AG10803 (cell line): ENCODE measurements at places on chromosomes 5 and 9.

DNA sequence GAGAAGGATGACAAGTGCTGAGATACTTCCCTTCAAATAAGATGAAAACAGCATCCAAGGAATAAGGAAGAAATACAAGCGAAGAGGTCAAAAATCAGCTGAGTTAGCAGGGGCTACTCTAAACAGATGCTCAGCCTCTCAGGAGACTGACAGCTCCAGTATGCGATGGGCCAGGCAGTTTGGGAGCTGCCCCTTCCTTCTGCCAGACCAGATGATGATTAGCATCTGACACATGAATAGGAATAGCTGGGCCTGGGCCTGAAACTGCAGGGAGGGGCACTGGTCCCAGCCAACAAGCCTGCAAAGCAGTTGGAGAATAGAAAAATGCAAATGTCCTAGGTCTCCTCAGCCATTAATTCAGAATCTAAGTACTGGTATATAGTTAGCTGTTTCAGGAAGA lies 13.1 kb upstream of the MAP3K1 start:
- no peak for DNase-seq

DNA sequence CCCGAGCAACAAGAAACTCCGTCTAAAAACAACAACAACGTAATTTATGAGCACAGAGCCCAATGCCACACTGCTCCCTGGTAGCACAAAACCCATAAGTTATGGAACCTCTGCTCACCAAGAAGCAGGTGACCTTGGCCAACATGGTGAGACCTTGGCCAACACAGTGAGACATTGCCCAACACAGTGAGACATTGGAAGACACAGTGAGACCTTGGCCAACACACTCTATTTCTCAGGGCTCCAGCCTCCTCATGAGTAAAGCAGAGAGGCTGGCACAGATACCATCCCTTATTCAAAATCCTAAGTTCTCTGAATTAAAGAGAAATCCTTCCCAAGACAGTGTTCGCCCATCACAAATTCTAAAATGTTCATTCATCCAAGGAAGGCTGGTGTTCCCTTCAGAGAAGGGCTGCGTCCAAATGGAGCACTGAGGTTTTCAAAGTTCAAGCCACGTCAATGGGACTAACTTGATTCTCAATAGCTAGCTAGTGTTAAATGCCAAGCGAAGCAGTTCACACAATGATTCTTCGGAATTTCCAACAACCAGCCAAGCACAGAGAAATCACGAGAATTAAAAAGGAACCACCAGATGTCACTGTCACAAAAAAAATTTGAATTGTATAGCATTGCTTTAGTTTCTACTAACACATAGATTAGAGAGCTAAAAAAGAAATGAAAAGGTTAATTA lies 29.5 kb downstream of the TTC39B start:
- DNase-seq = peak; percentile 31

DNA sequence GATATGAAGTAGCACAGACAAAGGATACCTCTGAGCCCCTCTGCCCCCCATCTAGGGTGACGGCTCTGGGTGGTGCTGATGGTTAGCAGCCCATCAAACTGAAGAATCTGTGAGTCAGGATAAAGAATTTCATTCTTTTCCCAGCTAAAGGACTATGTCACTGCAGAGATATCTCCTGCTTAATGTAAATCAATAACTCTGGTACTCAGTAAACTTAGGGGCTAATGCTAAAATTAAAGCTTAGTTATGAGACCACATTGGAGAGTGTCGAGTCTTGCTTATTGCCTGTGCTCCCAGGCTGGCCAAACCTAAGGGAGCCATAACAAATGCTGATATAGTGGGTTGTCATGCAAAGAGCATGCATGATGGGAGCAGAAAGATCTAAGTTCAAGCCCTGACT lies 25.6 kb upstream of the ACTBL2 start:
- no peak for DNase-seq

DNA sequence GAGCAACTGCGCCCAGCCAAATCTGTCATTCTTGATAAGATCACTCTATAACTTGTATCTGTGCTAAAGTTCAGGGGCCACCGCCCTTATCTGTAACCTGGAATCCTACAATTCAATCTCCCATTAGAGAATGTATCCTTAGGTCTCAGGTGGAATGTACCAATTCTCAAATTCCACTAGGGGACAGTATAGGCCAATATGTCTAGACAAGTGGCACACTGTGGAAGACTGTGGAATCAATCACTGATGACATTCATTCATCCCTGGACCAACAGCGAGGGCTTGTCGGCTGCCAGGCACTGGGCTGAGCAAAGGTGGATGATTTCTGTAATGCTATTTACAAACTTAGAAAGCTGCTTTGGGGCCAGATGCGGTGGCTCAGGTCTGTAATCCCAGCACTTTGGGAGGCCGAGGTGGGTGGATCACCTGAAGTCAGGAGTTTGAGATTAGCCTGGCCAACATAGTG lies 28.7 kb upstream of the MEGF9 start:
- DNase-seq = peak; percentile 34

GRCh38 chr5:100760688-100761087 lies 142.4 kb downstream of the ST8SIA4 start:
- no peak for DNase-seq

GRCh38 chr5:87069974-87070608 lies 197.6 kb upstream of the RASA1 start:
- DNase-seq = peak; percentile 74

DNA sequence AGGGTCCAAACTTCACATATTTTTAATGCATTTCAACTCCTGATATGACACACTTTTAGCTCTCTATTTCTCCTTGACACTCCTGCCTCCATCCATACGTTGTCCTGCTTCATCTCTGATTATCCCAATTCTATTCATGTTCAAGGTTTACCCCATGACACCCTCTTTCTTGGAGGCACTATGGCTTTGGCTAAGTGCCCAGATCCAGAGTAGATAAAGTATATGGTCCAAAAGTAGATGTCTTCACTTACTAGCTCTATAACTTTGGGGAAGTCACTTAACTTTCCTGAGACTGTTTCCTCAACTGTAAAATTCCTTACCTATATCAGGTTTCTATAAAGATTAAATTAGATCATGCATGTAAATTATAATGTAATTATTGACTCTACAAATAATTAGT lies 36.1 kb downstream of the SLC22A5 start:
- no peak for DNase-seq

DNA sequence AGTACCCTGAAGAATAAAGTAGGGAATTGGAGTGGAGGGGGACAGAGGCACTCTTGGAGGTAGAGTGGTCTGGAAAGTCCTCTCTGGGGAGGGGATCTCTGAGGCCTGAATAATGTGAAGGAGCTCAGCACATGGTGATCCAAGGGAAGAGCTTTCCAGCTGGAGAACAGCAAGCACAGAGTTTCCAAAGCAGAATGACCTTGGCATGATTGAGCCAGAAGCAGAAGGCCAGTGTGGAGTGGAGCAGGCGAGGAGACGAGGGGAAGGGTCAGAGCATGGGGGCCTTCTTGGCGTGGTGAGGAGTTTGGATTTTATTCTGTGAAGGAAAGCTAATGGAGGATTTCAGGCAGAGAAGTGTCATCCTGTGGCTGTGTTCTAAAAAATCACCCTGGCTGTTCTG lies 8.3 kb downstream of the PCBD2 start:
- no peak for DNase-seq

DNA sequence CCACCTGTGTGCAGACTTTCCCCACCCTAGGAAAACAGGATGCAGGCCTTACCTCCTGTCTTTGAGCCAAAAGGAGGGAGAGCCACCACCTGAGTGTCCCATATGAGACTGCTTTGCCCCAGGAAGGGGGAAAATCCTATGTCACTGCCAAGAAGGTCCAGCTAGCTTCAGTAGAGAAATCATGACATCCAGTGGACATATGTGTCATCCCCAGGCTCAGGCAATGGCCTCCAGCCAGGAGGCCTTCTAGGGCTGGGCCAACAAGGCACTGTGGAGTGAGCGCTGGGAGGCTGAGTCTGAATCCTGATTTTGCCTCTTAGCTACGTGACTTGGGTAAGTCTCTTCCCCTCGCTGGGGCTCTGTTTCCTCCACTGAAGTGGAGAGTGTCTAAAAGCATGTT lies 60.2 kb downstream of the SMIM23 start:
- DNase-seq = peak; percentile 52

DNA sequence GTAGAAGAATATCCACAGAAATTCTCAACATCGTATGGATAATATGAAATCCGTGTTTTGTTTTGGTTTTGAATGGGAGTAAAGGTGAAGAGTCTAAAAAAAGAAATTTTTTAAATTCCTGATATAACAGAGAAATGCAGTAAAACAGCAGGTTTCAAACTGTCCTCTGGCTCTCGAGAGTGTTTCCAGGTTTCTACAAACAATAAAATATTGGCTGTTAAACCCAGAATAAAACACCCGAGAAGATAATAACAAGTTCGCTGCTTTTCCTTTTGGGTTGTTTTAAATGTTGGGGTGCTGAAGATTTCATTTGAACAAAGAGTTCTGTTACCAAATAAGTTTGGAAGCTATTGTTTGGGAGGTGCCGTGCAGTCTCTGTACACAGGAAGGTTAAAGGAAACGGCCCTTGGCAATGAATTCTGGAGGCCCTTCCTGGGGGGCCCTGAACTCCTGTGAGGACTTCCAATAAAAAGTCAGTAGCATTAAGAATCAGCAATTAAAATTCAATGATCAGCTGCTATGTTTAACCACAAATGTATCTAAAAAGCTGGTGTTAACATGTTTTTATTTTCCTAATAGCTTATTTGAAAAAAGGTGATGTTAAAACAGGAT lies 215.8 kb downstream of the TSSK1B start:
- DNase-seq = no peak

DNA sequence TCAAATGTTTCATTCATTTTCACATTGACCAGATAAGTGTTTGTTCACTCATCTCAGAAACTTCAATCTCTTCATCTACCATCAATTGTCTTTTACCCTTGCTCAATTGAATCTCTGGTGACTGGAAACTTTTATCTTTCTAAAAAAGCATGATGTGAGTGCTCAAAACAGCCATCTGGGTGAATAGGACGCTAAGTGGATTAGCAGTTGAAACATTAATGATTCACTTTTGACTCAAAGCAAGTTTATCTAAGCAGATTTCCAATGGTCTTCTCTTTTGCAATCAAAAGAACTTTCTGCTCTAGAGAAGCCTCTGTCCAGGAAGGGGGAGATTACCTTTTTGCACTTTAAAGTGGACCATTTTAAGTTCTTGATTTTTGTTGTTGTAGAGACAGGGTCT lies 22.2 kb downstream of the KLF4 start:
- DNase-seq = no peak

GRCh38 chr5:87307796-87308423 lies 40.2 kb downstream of the RASA1 start:
- DNase-seq = no peak

DNA sequence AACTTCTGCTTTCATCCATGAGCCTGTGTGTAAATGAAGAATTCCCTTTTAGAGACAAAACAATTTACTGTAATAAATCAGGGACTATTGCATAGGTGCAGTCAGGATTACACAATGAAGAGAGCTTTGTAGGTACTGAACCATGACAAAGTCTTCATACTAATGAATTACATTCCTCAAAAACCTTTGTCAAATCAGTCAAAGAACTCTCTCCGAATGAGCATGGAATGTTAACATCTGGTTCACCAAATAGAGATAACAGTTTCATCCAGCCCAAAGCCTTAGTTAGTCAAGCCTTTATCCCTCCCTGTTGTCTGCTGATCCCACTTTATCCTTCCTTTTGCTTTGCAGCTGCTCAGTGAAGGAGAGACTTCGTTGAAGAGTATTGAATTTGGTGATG lies 62.9 kb upstream of the DMRTA1 start:
- no peak for DNase-seq

DNA sequence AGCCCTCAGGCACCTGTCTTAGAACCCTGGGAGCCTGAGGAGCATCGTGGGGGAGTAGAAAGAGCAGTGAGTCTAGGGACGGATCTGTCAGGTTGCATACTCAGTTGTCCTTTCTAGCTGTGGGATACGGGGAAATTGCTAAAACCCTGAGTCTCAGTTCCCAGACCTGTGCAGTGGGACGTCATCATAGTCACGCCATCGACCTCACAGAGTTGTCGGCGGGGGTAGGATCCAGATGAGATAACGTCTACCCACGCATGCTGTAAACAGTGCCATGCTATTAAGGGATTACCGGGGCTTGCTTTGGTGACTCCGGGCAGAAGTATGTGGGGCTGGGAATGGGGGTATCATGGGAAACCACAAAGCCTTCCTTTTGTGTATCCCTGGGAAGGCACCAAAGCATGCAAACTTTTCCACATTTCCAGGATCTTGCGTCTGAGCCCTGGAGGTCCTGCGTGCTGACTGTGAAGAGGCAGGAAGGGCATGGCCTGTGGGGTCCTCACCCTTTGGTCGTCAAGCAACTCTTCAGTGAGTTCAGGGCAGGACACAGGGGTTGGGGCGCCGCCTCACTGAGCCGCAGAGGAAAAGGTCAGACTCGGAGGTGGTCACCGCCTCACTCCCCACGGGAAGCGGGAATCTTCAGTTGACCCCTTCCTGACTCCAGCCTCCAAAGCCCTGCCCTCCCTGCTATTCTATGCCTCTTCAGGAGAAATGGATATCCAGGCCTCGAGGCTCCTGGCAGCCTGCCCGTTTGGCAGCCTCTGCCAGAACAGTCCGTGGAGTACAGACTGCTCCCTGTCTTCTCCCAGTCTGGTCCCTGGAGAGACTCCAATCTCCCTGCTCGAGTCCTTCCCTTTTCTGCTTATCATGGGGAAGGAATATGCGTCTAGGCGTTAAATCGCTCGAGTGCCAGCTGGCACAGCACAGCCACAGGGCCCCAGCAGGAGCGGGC lies 186.8 kb upstream of the KLF9 start:
- peak; percentile 97 for DNase-seq

GRCh38 chr5:105740242-105740641 lies 1930.5 kb downstream of the EFNA5 start:
- no peak for DNase-seq

DNA sequence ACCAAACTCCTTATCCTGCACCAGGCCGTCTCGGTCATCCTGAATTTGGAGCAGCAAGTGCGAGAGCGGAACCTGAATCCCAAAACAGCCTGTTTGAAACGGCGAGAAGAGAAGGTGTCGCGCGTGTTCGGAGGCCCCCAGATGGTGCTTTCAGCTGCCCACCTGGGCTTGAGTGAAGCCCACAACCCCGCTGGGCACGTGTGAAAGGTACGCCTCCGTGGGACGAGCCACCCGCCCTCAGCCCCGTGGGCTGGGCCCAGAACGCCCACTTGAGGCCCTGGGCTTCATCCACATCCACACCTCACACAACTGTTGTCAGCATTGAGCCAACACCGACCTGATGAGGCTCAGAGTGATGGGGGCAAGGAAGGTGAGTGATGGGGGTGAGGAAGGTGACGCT lies 72.8 kb downstream of the INSL6 start:
- DNase-seq = no peak

DNA sequence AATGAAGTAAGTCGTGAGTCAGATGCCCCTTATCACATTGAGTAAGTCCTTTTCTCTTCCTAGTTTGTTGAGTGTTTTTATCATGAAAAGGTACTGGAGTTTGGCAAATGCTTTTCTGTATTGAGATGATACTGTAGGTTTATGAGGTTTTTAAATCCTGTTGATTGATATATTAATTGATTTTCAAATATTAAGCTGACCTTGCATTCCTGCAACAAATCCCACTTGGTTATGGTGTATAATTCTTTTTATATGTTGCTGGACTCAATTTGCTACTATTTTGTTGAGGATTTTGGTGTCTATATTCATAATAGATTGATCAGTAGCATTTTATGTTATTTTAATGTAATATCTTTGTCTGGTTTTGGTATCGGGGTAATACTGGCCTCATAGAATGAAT lies 81.0 kb upstream of the BNC2 start:
- no peak for DNase-seq

GRCh38 chr9:1443450-1443849 lies 393.3 kb downstream of the DMRT2 start:
- no peak for DNase-seq

GRCh38 chr5:80967500-80968181 lies 7.5 kb downstream of the RASGRF2 start:
- peak; percentile 58 for DNase-seq

- DNase-seq = no peak
Measured at GRCh38 chr9:127903557-127904475, 4.4 kb upstream of the ST6GALNAC6 start.
